ENCODE measurements at places on chromosomes 1 and 21.

GRCh38 chr1:167924102-167924501 is 10.2 kb upstream of the ADCY10 start:
- DNase-seq: no peak

DNA sequence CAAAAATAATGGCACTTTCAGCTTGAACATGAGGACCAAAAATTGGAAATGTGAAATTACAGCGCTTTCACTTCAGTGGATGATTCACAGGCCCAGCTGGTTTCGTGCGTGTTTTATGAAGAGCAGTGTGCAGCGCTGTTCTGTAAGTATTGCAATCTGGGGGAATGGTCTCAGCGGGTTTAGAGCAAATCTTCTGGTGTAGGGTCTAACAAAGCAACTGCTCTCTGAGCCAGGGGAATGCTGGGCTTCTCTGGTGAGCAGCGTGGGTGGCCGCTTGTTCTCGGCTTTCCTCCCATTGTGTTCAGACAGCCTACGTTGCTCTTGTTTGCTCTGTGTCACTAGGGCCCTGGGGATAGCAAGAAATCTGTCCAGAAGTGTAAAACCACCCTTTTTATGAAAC is 42.4 kb upstream of the GADD45A start:
- DNase-seq: no peak

- DNase-seq: no peak
These were observed 20.4 kb downstream of the MAP7D1 start for GRCh38 chr1:36176106-36176949.

- DNase-seq: no peak
These were observed 44.3 kb downstream of the NID1 start for GRCh38 chr1:236020359-236021219.

DNA sequence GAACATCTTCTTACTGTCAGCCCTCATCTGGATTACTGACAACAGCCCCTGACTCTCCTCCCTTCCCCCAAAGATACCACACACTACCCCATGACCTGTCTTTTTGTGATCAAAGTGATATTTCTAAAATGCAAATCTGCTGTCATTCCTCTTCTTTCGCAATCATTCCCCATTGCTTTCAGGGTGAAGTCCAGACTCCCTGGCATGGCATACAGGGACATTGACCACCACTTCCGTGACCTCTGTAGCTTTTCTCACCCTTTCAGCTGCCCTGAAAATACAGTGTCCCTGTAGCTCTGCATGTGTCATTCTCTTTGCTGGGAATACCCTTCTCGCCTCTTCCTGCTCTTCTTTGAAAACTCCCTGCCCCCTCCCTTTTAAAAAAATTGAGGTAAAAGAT is 4.1 kb downstream of the SERINC2 start:
- DNase-seq: no peak

DNA sequence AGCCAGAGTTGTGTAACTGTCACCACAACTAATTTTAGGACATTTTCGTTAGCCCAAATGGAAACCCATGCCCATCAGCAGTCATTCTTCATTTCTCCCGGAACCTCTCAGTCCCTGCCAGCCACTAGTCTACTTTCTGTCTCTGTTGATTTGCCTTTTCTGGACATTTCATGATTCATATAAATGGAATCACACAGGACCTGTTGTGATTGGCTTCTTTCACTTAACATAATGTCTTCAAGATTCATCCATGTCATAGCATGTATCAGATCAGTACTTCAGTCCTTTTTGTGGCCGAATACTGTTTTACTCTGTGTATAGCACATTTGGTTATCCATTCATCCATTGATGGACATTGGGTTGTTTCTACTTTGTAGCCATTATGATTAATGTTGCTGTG is 7.1 kb downstream of the SLC66A1 start:
- DNase-seq: no peak

- no peak for DNase-seq
These were observed 39.6 kb upstream of the COL6A1 start for GRCh38 chr21:45941717-45942546.

GRCh38 chr1:82264802-82265201 is 464.1 kb downstream of the ADGRL2 start:
- DNase-seq: no peak

DNA sequence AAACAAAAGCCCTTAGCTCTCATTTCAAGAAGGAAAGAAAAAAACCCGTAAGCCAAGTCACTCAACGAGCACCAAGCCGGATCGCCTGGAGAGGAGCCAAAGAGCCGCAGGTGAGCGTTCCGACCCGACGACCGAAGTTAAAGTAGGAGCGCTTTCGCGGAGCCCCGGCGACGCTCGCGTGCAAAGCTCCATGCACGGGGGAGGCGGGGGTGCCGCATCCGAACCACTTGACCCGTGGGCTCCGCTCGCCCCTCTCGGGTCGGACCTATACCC is 382 bp downstream of the GPBP1L1 start:
- peak; percentile 59 for DNase-seq

GRCh38 chr1:11784993-11785769 is 20.6 kb downstream of the MTHFR start:
- DNase-seq: peak; percentile 24

DNA sequence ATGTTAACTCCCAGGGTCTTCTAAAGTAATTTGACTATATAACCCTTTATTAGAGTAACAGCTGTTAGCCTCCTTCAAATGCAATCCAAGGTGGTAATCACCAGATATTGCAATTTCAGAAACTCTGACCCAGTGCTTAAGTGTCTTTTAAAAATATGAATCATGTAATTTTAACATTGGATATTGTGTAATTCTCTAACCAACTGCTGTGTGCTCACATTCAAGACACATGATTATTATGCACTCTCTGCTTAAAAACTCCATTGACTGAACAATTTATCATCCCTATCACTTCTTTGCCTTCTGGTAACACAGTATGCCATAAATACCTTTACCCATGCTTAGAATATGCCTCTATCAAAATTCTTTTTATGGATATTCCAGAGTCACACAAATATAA is 537.4 kb upstream of the RGS18 start:
- no peak for DNase-seq

DNA sequence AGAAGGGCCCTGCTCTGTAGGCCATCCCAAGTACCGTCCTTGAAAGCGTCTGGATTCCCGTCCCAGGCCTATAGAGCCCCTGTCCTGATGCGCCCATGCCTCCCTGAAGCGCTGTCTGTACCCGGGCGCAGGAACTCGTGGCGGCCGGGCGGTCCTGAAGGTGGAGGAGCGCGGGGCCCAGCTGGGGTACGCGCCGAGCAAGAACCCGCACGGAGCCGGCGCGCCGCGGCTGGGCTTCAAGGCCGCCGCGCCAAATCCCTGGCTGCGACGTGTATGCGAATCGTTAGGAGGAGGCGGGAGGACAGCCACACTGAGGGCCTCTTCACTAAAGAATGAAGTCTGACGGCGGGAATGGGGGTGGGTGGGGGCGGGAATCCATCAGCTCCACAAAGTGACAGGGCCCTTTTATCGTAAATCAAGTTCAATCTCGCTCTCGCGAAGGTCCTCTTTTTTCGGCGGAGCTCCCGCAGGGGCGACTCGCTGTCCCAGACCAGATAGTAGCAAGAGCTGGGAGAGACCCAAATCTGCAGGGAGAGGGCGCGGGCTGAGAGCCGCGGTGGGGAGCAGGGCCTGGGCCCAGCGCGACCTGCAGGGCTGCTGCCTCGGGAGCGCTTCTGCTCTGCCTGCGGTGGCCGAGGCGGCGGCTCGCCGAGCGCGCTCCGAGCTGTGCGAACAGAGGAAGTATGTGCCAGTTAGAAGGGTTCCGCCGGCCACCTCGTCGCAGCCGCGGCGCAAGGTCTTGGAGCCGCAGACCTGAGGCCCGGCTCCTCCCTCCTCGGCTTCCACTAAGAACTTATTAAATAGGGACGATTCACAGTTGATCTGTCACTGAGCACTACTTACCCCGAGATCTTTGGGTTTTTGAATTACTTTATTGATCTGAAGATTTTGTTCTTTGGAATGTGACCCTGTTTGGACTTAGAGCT is 10.4 kb downstream of the BARHL2 start:
- DNase-seq: no peak

DNA sequence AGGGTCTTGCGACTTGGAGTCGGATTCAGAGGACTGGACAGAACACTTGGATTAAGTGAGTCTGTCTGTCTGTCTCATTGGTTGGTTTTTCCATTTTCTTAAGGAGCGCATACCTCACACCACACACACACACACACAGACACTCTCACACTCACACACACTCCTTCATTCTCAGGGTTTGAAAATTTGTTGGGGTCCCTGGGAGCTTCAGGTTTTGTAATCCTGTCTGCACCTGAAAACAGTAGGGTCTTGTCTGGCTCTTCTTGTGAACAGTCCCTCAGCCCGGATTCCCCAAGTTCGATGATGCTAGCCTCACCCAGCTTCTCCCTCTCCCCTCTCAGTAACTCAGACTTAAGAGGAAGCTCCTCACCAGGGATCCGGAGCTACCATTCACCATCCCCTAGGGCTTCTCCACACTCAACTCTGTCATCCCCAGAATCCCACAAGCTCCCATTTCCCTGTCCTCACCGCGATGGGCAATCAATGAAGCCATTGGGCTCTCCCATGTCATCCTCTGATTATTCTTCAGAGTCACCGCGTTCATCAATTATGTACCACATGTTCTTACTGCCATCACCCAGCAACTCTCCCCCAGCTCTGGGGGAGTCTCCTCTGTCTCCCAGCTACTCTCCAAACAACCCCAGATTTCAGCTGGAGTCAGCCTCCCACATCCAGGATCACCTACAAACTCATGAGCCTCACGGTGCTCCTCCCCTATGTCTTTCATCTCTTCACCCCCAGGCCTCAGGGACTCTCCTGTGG is 1530.9 kb upstream of the TPTE start:
- no peak for DNase-seq

DNA sequence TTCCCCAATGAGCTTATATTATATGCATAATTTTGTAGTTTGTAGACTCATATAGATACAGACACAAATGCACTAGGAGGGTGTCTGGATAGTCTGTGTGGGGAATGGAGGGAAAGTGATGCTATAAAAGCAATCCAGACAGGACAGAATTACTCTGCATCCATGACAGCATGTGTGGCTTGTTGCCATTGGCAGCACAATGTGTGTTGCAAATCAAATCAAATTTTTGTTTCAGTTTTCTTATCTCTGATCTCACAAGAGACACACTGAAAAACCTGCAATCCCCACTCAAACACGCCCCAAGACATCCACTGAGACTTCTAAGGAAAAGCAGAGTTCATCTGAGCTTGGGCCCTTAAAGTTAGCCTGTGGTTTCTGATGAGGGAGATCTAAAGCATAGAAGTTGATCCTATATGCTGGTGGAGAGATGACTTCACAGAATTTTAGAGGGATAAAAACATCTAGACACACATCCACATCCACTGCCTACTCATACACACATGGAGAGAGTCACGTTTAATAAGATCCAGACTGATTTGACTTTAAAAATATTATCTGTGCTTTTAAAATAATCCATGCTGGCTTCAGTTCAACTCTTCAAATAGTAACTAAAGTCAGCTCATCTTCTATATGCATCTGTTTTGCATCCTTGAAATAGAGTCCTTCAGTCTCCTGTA is 313.0 kb upstream of the PLXNA2 start:
- DNase-seq: no peak

DNA sequence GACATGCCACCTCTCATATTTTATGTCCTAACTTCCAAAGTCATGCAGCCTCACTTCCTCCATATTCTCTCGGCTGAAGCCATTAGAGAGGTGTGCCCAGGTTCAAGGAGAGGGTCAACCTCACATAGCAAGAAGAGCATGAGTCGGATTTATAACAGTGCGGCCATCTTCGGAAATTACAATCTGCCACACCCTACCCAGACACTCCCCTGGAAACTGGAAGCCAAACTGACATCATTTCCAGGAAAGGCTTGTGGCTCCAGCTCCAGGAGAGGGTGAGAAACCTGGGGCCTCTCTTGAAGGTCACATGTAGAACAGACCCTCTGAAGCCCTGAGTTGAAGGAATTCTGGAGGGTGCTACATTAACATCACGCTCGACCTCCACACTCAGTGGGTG is 73.5 kb downstream of the RRAGC start:
- DNase-seq: no peak

GRCh38 chr1:210272666-210273065 is 40.1 kb downstream of the SERTAD4 start:
- no peak for DNase-seq

DNA sequence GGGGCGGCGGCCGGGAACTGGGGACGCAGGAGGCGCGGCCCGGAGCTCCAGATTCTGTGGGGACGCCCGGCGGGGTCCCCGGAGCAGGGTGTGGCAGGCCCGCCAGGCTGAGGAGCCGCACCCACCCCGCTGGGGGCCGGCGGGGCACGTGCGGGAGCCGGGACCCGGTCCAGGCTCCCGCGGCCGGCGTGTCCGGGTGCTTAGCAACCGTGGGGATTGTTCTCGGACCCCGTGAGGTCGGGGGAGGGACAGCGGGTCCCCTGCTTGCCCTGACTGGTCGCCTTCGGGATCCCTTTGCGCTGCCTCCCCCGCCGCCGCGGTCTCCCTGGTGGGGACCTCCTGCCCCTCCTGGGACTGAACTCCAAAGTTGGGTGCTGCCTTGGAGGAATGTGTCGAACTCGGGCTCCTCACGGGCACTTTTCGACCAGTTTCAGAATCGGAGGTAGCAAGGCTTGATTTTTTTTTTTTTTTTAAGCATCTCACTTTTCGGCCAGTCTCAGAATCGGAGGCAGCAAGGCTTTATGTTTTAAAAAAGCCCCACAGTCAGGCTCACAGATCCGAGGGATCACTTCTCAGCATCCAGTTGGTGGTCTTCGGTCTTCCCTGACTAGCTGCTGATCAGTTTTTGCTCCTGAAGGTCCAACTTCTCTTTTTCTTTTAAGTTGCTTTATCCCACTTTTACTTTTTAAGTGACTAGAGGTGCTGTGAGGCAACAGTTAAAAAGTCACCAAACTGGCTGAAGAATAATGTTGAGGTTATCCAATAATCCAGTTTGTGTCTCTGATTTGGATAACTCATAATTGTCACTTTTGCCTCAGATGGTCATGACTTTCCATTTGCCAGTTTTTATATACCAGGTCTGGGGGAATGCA is 648 bp downstream of the FAM76A start:
- DNase-seq: peak; percentile 32

DNA sequence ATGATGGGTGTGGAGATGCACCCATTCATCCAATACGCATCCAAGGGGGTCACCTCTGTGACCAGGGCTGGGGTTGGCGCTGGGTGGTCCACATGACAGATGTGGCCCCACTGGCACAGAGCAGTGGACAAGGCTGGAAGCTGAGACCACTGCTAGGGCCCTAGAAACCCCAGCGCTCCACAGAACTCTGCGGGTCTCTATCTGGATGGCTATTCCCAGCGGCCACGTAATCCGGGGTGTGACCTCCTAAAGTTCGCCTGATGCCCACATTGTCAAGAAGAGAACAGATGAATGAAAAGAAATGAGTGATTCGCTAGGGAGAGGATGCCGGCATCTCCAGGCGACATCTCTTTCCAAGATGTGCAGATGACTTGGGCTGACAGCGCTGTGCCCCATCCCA is 55.2 kb downstream of the PRDM15 start:
- DNase-seq: no peak

- no peak for DNase-seq
These were observed 122.2 kb downstream of the CCDC185 start for GRCh38 chr1:223515421-223515820.

GRCh38 chr1:46996659-46997281 is 26.7 kb upstream of the CYP4X1 start:
- DNase-seq: no peak

DNA sequence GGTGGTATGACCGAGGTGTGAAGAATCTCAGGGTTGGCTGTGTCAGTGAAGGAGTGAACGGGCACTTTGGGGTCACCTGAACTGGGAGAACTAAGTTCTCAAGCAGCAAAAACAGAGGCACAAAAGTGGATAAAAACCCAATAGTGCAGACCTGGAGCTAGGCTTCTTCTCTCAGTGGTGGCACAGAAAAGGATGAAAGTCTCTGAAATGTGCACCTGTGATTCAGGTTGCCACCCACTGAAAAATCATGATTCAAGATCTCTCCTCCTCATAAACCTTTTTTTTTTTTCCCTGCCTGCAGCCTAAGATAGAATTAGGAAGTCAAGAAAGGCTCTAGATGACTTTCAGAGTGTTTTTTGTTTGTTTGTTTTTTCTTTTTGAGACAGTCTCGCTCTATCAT is 304.8 kb downstream of the KIF26B start:
- no peak for DNase-seq

Measured in activated CD4-positive, alpha-beta T cell treated with anti-CD3 and anti-CD28 coated beads for 4 hours (primary cell).